ENCODE measurements at places on chromosomes 2 and 18.
A peak's percentile ranks its signal among the peaks of the same experiment; 100 is the strongest.

- no peak for DNase-seq
Observed at GRCh38 chr2:178422097-178422496, 28.9 kb downstream of the PRKRA start.

- DNase-seq = no peak
Observed at GRCh38 chr2:176096243-176096985, 3.2 kb upstream of the HOXD12 start.

DNA sequence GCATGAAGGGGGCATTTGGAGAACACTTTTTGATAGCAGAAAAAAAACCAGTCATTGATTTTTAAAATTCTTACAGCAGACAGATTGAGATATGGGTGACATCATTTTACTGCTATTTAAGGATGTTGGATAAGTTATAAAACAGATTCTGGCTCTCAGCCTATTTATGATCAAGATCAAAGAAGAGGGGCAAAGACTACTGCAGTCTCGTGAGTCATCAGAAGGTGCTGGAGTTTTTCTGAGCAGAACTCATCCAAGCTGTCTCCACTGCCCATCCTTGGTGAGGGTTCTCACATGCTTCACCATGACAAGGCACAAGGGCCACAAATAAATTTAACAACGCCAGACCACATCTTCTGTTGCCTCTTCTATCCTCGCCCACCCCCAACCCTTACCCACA is 58.8 kb downstream of the ST6GAL2 start:
- no peak for DNase-seq

DNA sequence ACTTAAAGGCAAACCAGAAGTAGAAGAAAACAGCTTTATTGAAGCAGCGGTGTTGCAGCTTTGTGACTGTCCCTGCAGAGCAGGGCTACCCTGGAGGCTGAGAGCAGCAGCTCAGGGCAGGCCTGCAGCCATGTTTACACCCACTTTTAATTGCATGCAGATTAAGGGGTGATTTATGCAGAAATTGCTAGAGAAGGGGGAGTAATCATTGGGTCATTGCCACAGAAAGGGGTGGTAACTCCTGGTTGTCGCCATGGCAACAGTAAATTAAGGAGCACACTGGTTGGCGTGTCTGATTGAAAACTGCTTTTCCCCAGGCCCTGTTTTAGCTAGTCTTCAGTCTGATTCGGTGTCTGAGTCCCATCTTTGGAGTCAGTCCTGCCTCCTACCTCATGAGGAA is 195.4 kb upstream of the HDAC4 start:
- peak; percentile 54 for DNase-seq

GRCh38 chr2:206423147-206423546 is 20.2 kb upstream of the ADAM23 start:
- DNase-seq = no peak

DNA sequence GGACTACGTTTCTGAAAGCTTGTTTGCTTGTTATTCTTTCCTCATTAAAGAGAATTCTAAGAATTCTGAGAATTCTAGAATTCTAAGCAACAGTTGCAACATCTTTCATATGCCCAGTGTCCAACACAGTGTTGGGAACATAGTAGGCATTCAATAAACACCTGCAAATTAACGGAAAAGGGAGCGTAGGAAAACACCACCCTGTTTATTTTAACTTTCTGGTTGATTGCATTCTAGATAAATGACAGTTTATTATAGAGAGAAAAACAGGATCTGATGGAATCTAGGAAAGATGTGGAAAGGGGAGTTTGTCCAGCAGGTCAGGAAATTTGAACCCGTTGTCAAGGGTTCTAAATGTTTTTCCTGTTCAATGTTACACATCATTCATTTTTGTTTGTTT is 24.2 kb upstream of the EFEMP1 start:
- no peak for DNase-seq

DNA sequence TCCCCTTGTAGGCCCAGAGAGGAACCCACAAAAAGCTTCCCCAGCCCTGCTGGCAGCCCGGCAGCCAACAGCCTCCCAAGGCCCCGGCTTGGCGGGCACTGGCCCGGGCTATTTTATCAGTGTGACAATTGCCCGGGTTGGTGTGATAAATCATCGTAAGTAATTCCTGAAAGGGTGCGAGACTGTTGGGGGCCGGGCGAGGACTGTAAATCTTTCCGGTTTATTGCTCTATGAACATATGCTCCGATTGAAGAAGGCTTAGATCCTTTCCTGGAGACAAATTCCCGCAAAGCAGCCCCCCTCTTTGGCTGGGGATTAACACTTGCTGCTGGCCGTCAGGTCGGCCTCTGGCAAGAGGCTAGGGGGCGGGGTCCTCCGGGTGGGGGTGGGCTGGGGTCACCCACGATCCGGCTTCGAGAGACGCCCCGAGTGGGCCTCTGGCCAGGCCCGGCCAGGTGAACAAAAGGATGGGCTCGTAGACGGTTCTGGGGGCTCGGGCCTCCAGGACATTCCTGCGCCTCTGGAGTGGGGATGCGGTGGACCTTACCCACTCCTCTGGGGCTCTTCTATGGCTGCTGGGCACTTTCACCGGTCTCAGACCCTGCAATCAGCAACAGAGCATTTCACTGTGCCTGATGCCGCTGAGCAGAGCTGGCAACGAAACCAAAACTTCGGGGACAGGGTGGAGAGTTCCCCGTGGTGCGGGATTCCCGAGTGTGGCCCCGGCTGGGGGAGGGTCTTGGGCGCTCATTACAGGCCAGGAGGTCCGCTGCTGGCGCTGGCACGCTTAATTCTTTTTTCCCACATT is 2.0 kb downstream of the HOXD3 start:
- no peak for DNase-seq

- DNase-seq = no peak
Observed at GRCh38 chr2:37781028-37781427, 109.6 kb upstream of the CDC42EP3 start.

DNA sequence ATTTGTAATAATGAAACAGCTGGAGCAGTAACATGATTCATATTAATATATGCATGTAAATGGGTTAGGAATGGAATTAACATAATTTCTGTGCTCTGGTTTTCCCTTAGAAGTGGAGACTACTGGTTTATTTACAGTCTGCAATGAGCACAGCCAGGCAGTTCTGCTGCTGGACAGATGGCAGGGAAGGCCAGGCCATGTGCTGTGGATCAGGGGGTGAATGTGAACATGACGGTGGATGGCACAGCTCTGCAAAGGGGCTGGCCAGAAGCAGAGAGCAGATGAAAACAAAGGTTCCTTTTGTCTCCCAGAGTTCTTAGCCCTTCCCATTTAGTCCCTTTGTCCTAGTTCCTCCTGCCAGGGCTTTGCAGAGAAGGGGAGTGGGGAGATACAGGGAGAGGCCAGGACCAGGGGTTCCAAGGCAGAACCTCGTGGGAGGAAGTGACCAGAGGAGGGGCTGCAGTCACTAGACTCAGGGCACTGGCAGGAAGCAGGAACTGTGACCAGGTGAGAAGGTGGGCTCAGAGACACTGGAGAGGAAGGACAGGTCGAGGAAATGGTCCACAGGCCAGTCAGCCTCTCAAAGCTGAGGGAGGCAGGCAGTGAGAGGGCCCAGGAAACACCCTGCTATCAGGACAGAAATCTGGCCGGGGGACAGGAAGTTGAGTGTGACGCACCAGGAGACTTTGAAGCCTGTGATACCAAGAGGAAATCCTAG is 112.9 kb upstream of the ATP8B1 start:
- peak; percentile 88 for DNase-seq

- peak; percentile 53 for DNase-seq
Observed at GRCh38 chr2:102021779-102022178, 30.0 kb downstream of the IL1R2 start.

GRCh38 chr18:13513021-13513420 is 213.3 kb downstream of the FAM210A start:
- DNase-seq = peak; percentile 78

GRCh38 chr2:155665704-155666103 is 666.8 kb downstream of the NR4A2 start:
- DNase-seq = no peak

DNA sequence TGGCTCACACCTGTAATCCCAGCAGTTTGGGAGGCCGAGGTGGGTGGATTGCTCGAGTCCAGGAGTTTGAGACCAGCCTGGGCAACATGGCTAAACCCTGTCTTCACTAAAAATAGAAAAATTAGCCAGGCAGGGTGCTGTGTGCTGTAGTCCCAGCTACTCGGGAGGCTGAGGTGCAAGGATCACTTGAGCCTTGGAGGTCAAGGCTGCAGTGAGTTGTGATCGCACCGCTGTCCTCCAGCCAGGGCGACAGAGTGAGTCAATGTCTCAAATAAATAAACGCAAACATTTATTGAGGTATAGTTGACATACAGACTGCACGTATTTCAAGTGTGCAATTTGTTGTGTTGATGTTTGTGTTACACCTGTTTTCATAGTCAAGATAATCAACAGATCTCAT is 19.7 kb downstream of the EPC2 start:
- no peak for DNase-seq

- DNase-seq = no peak
Observed at GRCh38 chr2:18531194-18531593, 29.3 kb downstream of the RDH14 start.

GRCh38 chr2:41496908-41497307 is 550.9 kb upstream of the PKDCC start:
- no peak for DNase-seq

DNA sequence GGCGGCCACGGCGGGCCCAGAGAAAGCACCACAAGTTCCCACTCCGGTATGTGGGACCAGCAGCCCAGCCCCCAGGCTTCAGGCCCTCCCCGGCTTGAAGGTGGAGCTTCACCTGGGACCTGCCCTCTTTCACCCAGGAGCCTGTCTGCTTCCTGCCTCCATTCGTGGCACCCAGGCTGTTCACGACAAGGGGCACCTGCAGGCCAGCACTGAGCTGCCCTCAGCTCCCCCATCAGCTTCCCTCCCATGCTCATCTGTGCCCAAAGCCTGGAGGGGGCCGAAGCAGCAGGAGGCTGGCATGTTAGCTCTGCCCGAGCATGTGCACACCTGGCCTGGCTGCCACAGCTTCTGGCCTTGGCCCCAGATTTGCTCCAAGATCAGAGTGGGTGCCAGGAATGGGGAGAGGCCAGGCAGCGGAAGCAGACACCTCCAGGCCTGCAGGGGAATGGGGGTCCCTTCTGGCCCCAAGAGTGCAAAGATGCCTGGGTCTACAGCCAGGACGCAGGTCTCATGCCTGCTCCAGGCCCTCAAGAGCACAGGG is 312.4 kb upstream of the SYT4 start:
- no peak for DNase-seq

DNA sequence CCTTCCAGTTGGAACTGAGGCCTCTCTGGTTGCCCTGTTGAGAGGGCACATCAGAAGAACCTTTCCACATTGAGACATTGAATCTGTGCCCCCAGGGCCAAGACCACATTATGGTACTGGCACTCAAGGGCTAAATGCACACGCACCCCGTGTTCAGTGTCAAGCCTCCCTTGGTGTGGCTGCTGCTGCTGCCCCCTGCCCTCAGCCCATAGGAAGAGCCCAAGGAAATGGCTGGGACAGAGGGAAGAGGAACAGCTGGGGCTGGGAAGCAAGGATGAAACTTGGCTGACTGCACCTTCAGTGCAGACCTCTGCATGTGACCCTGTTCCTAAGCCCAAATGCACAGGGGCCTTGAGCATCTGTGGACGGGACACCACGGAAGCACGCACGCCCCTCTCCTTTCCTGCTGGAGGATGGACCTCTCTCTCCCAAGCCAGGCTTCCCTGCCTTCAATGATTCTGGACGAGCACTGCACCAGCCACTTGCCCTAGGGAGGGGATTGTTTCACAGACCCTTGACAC is 40.2 kb downstream of the NIFK start:
- no peak for DNase-seq

GRCh38 chr2:86512034-86512433 is 51.2 kb downstream of the CHMP3 start:
- DNase-seq = no peak

DNA sequence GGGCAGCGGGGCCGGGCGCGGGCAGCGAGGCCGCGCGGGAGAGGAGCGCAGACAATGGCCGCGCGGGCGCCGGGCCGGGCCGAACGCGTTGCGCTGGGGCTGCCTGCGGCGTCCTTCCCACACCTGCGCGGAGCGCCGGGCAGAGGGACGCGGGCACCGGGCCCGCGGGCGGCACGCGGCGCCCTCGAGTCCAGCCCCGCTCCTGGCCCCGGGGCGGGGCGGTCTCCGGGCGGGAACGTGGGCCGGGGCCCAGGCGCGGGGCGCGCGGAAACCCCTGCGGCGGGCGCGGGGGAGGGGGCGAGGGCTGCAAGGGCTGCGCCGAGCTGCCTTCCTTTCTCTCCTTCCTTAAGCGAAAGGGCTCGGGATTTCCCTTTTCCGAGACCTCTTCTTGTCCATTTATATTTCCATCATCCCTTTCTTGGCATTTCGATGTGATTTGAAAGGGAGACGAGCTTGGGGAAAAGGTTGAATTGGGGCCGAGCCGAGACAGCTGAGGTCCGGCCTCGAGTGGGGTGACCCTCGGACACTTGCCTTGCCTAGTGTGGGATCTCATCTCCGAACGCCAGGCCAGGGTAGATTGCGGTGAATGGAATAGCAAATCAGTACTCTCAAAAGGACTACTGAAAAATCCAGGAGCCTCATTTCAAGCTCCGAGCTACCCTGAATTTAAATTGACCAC is 676 bp downstream of the KLHL23 start:
- DNase-seq = peak; percentile 66

- no peak for DNase-seq
Observed at GRCh38 chr2:190977505-190977904, 36.5 kb downstream of the STAT1 start.

GRCh38 chr2:105843476-105844374 is 99.0 kb downstream of the NCK2 start:
- peak; percentile 44 for DNase-seq

DNA sequence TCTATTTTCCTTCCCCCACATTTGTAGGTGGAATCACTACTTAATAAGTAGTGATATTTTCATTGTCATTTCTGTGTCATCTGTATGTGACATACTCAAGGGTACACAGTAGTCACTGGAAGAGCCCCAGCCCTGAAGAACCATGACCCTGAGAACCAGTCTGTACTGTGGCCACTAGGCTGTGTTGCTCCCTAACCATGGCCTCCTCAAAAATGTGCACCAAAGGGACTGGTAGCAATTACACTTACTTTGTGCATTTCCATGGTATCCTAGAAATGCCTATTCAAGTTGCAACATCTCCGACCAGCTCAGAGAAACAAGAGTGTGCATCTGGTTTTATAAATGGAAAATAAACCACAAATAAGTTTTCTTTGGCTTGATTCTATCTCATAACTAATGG is 155.1 kb downstream of the DOCK10 start:
- DNase-seq = no peak

- DNase-seq = no peak
Observed at GRCh38 chr2:55365303-55365702, 54.4 kb downstream of the CCDC88A start.

- DNase-seq = peak; percentile 76
Observed at GRCh38 chr2:105515581-105516415, 116.9 kb upstream of the FHL2 start.
